ENCODE measurements at places on chromosomes 4 and X.

- DNase-seq: no peak
Measured at GRCh38 chr4:150069353-150069752, 8.9 kb upstream of the DCLK2 start.

DNA sequence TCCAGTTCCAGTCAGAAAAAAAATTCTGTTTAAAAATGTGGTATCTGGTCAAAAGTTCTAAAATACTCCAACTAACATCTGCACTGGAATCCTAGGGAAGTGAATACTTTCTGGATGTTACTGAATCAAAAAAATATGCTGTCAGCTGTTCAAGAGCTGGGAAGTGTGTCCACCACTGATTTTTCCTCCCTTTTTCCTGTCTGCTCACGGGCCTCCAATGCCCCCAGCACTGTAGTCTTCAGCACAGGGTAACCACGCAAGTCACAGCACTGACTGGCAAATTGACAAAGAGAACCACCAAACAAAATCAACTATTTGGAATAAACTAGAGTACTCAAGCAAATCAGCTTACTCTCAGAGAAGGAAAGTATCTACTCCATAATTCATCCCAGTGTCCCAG, 9.9 kb downstream of the VEGFC start:
- no peak for DNase-seq

DNA sequence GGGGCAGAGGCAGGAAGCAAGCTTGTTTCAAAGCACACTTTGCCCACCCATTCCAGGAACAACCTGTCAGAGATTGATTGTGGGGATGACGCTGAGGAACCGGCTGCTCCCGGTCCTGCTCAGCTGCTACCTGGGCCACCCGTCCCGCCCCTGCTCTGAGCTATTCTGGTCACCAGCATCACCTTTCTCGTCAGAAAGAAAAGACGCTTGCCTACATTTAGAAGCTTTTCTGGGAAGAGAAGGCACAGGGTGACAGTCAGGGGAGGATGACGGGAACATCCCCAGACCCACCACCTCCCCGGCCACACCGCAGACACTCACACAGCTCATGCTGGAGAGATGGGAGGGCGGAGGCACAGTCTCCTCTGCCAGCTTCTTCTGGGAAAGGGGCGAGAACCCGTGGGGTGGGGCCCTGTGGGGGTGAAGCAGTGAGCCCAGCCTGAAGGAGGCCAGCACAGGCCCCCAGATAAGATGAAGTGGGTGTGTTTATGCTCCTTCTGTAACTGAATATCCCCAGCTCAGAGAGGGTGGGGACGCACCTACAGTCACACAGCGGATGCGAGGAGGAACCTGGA, 81.8 kb downstream of the CPZ start:
- DNase-seq: no peak

GRCh38 chrX:10833299-10834169, 213.1 kb upstream of the MID1 start:
- no peak for DNase-seq

DNA sequence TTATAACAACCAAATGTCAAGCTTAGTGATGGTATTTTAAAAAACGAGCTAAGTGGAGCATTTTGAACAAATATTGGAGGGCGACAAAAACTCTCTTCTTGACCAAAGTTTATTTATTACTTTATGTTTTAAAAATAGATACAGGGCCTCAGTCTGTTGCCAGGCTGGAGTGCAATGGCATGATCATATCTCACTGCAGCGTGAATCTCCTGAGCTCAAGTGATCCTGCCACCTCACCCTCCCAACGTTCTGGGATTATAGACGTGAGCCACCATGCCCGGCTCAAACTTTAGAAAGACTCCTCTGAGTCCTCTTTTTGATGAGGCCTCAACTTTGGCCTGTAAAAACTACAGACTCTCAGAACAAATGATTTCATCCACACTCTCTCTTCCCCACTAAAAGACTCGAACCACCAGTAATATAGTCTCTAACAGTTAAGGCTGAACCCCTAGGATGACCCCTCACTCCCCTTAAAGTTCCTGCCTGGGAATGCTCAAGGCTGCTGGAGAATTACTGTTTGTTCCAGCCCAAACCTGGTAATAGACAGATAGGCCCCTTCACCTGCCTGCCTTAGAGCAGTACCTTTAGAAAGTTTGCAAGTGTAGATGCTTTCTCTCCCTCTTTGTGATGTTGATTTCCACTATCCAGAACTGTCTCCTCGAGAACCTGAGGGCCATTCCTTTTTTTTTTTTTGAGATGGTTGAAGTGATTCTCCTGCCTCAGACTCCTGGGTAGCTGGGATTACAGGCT, 55.3 kb upstream of the HPSE start:
- no peak for DNase-seq

DNA sequence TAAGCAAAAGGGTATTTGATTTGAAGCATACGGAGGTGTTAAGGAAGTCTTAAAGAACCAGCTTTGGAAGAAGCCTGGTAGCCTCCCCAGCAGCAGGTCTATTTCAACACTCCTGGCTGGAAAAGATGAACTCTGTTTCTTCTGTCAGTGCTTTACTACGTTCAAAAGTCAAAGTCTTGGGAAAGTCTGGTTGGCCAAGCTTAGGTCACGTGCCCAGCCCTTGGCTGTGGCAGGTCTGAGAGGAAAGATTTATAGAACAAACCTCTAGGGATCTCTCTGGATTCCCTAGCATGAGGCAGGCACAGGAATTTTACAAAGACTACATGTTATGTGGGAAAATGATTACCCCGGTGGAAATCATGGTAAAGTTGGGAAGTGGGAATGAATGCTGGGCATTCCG, 8.6 kb upstream of the ARHGAP10 start:
- no peak for DNase-seq

GRCh38 chr4:139817657-139818452, 152.2 kb downstream of the MGST2 start:
- no peak for DNase-seq

- no peak for DNase-seq
Measured at GRCh38 chr4:2322227-2322626, 60.3 kb upstream of the MXD4 start.

- DNase-seq: no peak
Measured at GRCh38 chr4:84938316-84938715, 28.2 kb downstream of the WDFY3 start.

DNA sequence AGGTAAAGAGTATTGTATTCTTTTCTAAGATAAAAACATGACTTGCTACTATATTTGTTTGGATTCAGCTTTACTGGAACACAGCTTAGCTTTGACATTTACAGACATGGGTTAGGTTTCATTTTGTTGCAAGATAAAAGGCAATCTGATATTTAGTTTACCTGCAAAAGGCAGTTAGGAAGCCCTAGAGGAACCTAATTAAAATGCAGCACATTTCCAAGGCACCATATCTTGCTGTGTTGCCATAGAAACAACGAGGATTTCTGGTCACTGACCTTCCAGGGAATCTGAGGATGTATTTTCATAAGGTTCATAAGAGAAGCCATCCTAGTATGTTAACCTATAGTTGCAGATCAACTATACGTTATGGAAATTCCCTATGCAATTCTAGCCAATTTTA, 116.0 kb downstream of the SNCA start:
- no peak for DNase-seq

DNA sequence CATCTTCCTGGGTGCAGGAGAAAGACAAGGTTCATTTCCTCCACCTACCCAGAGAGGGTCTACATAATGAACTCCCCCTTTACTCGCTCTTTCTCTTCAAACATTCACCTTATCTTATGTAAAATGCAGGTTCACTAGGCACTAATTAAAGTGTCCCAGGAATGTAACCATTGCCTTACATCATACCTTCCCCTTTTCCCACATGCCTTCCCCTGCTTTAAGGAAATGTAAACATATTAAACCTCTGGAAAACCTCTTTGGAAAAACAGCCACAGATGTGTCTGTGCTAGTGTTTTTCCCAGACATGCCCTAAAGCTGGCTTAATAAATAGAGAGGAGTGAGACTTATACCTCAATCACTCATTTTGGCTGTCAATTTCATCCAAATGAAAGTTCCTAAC, 15.8 kb downstream of the TBC1D9 start:
- DNase-seq: no peak

DNA sequence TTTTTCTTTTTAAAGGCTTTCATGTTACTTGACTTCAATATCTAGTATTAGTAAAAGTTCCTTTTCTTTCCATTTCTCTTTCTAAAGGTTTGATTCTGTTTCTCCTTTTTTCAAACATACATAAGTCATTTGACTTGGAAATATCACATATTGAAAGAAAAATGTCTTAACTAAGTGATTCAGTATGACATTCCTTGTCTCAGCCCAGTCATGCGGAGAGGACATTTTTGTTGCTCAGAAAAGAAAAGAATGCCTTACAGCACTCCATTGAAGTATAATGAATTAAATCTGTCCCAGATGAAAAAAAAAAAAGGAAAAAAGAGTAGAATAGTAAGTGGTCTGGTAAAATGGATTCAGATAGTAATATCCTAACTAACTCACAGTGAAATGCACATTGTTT, 466.1 kb downstream of the ADGRL3 start:
- no peak for DNase-seq

DNA sequence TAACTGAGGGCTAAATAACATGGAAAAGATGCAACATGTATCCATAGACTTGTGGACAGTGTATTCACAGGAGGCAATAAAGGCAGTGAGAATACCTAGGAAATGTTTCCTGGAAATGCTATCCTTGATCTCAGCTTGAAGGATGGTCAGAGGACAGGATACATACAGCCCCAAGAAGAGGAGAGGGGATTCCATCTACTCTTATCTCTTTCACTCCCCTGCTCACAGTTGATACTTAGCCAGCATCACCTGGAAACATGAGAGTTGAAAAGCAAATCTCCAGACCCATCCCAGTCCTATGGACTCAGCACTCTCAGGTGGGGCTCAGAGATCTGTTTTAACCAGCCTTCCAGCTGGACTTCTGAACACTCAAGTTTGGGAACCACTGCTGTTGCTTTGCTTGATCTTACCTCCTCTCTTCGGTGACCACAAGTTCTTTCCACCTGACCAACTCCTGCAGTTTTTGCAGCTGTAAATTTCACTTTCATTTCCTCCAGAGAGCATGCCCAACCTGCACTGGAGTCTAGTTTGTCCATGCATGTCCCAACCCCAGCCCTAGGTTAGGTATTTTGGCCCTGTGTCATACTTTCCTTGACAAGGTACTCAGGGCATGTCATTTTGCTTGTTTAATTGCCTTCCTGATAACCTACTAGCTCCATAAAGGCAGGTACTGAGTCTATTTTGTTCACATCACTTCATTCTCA, 10.4 kb downstream of the RELL1 start:
- no peak for DNase-seq

GRCh38 chrX:40644176-40644575, 3.2 kb downstream of the CXorf38 start:
- DNase-seq: peak; percentile 5

DNA sequence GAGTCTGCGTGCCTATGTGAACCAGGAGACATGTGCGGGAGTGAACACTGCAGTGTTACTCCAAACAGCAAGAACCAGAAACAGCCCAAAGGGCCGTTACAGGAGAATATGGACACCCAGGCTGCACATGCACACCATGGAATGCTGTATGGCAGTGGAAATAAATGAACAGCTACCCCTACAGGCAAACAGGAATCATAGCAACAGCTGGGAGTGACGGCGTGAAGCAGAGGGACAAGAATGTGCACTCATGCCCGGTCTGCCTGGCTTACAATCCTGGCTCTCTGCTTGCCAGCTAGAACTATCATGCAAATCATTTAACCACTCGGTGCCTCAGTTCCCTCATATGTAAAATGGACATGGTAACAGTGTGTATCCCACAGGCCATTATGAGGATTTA, 16.6 kb downstream of the GPKOW start:
- peak; percentile 15 for DNase-seq

GRCh38 chrX:137101273-137101990, 67.6 kb upstream of the GPR101 start:
- DNase-seq: no peak

DNA sequence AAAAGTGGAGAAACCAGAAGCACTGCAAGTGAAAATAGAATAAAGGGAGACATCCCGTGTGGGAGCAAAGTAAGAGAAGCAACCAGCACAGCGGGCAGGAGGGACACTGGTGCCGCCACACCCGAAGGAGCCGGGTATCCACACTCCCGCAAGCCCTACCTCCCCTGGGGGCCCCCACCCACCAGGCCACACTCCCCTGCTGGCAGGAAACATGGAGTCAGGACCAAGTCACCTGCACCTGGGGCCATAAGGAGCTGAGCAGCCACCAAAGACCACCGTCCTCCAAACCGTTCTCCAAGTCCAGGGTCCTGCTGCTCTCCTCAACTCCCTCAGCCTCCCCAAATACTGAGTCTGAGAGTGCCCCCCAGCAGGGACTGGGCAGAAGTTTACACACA, 30.5 kb downstream of the FGFRL1 start:
- DNase-seq: no peak

DNA sequence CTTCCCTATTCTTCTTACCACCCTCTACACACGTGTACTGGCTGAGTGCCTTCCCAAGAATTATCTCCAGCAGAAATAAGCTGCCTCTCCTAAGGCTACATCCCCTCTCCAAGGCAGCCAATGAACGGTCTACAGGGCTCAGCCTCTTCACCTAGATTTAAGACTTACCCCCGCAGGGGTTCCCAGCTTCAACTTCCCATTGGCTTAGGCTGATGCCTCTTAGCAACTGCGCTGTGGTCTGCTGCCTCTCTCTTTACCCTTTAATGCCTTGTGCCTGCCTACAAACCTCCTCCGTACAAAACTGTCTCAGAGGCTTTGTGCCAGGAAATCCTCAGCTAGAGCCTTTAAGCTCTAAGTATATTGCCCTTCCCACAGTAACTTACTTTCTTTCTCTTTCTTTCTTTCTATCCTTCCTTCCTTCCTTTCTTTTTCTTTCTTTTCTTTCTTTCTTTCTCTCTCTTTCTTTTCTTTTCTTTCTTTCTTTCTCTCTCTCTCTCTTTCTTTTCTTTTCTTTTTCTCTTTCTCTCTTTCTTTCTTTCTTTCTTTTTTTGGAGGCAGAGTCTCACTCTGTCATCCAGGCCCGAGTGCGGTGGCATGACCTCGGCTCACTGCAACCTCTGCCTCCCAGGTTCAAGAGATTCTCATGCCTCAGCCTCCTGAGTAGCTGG, 15.1 kb upstream of the PIGA start:
- no peak for DNase-seq

- DNase-seq: peak; percentile 11
Measured at GRCh38 chr4:82851885-82852750, 38.8 kb downstream of the SEC31A start.

DNA sequence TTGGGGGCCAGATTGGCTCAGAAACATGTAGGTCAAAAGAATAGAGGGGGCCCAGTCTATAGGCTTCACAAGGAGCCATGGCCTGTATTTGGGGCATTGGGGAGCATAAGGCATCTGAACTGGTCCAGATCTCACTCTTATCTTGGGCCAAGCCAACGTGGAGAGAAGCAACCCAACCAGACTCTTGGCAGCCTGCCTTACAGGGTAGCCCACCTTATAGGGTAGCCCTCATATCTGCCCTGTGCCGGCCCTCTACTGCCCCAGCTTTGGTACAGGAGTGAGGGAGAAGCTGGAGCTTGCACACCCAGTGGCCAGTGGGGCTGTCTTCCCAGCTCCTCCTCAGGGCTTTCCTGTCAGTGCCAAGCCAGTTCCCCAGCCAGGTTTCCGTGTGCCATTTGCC, 142.2 kb downstream of the AMMECR1 start:
- DNase-seq: no peak
